EL (cell line): ENCODE measurements at places on chromosomes 6 and 20.

GRCh38 chr6:144149894-144150709 lies at the start of gene STX11:
Gene STX11, plus strand, starts transcription at chr6:144150517. Its CDS starts 36,111 bp downstream, at chr6:144186628.
- peak; percentile 74 for DNase-seq

- DNase-seq: peak; percentile 76
Measured at GRCh38 chr6:105346052-105346451, 56.8 kb downstream of the PREP start.

DNA sequence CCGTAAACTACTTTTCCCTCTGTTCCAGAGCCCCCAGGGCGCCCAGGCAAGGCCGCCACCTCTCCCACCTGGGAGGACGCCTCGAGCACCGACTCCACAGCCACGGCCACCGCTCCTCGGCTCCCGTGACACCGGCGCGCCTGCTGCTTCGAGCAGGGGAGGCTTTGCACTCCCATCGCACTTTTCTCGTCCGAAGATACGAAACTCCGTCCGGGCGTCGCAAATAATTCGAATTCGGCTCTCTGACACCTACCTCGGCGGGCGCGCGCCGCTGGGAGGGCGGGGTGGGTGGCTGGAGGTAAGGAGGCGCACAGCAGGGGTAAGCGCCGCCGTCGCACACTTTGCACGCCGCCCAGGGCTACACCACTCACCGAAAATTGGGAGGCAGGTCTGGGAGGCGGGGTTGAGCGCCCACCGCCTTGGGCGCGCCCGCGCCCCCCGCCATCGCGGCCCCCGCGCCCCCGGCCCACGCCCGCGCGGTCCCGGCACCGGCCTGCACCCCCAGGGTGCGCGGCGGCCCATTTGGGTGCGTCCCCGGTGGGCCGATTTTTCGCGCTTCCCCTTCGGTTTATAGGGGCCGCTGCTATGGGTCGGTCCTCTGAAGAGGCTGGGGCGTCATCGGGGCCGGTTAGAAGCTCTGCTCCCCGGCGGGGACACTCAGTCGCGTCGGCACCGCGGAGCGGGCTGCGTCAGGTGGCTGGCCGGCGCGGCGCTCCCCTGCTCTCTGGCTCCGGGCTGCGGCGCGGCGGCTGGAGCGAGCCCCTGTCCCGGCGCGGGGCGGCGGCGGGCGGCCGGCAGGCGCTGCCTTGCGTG lies 36.2 kb downstream of the GNAS start:
- peak; percentile 82 for DNase-seq

GRCh38 chr20:49037962-49038387 lies 8.1 kb upstream of the CSE1L start:
- no peak for DNase-seq

DNA sequence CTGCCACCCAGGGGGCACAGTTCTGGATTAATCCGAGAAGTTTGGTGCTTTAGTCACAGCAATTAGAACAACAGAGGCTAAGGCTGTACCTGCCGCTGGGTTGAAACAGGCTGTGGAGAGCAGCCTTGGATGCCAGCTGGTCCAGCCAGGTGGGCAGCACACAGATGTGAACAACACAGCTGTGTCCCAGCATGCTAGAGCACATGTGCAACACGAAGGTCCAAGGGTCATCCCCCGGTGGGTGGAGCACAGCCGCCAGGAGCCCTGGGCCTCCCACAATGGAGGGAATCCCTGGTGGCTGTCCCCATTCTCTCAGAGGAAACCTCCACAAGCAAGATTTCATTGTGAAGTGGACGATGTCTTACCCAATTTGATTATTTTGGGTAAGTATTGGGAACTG lies 99.2 kb upstream of the SYNDIG1 start:
- no peak for DNase-seq
